ENCODE measurements at places on chromosomes 4 and X.

DNA sequence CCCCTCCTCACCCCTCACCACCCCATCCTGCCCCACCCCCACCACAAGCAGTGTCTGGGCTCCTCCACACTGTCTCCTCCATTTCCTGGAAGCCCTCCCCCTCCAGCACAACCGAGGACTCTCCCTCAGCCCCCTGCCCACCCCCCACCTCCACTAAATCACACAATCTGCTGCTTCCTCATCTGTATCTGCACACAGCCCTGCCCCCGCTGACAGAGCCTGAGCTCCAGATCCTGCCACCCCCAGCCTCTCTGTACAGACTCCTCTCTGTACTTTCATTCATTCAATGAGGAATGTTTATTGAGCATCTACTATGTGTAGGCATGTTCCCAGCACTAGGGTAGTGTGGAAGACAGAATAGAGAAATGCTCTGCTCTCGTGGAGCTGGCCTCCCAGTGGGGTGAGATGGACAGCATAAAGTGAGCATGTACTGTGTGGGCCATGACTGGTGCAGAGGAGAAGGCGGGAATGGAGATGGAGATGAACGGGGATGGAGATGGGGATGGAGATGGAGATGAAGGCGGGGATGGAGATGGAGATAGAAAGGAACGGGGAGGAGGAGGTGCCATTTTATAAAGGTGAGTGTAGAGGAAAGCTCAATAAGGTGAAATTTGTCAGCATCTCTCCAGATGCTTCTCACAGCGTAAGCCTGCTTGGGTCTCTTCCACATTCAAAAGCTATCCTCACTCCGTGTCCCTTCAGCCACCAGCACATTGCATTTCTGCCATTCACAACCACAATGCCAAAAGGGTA, 2.5 kb upstream of the PPP2R2C start:
- H3K4me1 ChIP-seq, result peaks cover 7% of the 10 kb centered on the region
- no peak for DNase-seq
- H3K4me3 ChIP-seq, result no peak overlapping the region

GRCh38 chr4:23235628-23236390, 543.1 kb downstream of the GBA3 start:
- H3K4me1 ChIP-seq, result no peaks in the 10 kb centered on the region
- no peaks in the 10 kb centered on the region for H3K36me3 ChIP-seq
- H3K27ac ChIP-seq, result no peak overlapping the region
- no peaks in the 10 kb centered on the region for H3K27me3 ChIP-seq

GRCh38 chrX:62923093-62923492, 428.0 kb downstream of the SPIN4 start:
- no peaks in the 10 kb centered on the region for H3K4me1 ChIP-seq
- no peak for DNase-seq
- no peaks in the 10 kb centered on the region for H3K27me3 ChIP-seq
- H3K4me3 ChIP-seq, result no peak overlapping the region
- no peaks in the 10 kb centered on the region for H3K36me3 ChIP-seq

DNA sequence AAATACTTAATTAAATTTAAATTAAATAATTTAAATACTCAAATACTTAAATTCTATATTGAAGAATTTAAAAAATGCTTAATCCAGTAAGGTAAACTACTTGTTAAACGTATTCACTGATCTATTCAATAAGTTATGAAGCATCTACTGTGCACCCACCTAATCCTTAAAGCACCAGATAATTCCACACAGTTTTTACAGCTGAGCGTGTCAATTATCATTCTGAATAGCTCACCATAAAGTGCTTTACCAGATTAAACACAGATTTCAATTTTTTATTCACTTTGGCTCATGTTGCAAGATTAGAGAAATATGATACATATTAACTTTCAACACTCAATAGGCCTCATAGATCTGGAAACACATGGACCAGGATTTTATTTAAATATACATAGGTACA, 79.2 kb upstream of the DDIT4L start:
- no peak overlapping the region for H3K27ac ChIP-seq
- no peaks in the 10 kb centered on the region for H3K36me3 ChIP-seq
- no peak for DNase-seq
- H3K4me1 ChIP-seq, result no peaks in the 10 kb centered on the region
- no peak overlapping the region for H3K4me3 ChIP-seq

- H3K27ac ChIP-seq, result no peak overlapping the region
- no peak for DNase-seq
- H3K36me3 ChIP-seq, result no peaks in the 10 kb centered on the region
- H3K27me3 ChIP-seq, result no peaks in the 10 kb centered on the region
- H3K4me1 ChIP-seq, result no peaks in the 10 kb centered on the region
Observed at GRCh38 chr4:150164055-150164454, 85.8 kb downstream of the DCLK2 start.

DNA sequence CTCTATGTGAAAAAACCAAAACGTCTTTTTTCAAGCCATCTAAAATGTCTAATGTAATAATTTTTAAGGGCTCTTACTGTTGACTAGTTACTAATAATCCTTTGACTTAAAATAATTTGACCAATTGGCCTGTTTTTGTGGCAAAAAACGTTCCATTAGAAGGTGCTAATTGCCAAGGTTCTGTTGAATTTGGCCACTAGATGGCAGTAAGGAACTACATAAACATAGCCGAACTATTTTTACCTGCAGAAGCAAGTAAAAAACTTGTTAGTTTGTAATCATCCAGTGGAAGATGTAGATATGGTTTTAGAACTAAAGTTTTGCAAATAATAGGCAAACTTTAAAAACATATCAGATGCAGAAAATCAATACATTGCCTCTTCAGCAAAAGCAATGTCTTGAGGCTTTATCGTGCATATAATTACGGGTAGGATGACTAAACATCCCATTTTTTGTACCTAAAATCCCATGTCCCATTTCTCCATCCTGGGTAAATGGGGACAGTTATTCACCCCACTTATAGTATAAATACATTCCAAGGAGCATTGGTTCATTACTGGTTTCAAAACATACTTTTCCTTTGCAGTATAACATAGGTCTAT, 57.6 kb downstream of the PROM1 start:
- H3K4me1 ChIP-seq, result no peaks in the 10 kb centered on the region
